ENCODE measurements at places on chromosomes 4 and X. TPM values are rescaled to one million over a fixed set of nuclear protein-coding genes. Genes with fewer than 3 reads are reported as not detected.

DNA sequence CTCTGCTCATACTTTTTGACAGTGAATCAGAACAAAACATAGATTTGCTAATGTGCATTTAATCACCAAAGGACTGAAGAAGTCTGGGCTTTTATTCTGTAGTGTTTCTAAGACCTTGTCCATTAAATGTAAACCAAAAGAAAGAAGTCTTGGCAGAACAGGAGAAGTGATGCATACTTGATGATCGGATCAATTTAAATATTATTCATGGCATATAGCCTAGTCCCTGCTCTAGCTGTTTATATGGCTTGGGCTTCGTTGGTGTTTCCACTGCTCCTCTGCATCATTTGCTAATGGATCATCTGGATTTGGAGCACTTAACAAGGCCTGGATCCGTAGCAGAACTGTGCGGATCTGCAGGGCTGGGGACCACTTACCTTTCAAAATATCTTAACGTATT, 566.6 kb downstream of the GALNTL6 start:
- no peak for DNase-seq
- no peak overlapping the region for H3K4me3 ChIP-seq
- H3K4me1 ChIP-seq, result no peaks in the 10 kb centered on the region
- H3K36me3 ChIP-seq, result no peaks in the 10 kb centered on the region

DNA sequence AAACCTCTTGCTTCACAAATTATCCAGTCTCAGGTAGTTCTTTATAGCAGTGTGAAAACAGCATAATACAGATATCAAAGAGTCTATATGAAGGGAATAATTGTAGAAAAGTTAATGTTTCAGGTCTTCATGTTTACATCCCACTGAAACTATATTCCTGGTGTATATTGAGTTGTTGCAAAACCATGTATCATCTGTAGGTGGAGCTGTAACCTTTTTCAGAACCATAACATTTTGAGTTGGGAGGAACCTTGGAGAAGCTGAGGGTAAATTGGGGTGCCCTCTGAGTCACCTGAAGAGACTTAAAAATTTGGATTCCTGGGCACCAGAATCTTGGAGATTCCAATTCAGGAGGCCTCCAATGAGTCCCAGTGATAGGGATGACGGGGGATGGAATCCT, 51.9 kb upstream of the TAPT1 start:
- H3K27ac ChIP-seq, result no peak overlapping the region
- no peaks in the 10 kb centered on the region for H3K36me3 ChIP-seq
- H3K4me1 ChIP-seq, result no peaks in the 10 kb centered on the region
- DNase-seq, result no peak
- H3K27me3 ChIP-seq, result no peaks in the 10 kb centered on the region

DNA sequence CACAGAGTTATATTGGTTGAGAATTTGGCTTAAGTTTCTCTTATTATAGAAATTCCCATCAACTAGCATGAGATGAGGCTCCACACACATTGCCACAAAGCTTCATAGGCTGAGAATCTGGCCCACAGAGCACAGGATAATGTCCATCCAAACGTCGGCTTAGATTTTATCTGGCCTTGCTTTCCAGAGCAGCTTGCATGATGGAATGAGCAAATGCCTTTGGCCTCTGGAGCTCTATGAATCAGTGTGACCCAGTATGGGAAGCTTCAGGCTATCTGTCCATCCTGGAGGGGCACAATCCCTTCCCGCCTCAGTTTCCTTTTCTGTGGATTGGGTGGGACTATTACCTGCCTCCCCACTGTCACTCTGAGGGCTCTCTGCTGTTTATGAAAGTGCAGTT, 131.5 kb upstream of the NDP start:
- no peak overlapping the region for H3K4me3 ChIP-seq
- no peaks in the 10 kb centered on the region for H3K27me3 ChIP-seq
- H3K4me1 ChIP-seq, result no peaks in the 10 kb centered on the region
- H3K27ac ChIP-seq, result no peak overlapping the region
- H3K36me3 ChIP-seq, result no peaks in the 10 kb centered on the region
- no peak for DNase-seq

DNA sequence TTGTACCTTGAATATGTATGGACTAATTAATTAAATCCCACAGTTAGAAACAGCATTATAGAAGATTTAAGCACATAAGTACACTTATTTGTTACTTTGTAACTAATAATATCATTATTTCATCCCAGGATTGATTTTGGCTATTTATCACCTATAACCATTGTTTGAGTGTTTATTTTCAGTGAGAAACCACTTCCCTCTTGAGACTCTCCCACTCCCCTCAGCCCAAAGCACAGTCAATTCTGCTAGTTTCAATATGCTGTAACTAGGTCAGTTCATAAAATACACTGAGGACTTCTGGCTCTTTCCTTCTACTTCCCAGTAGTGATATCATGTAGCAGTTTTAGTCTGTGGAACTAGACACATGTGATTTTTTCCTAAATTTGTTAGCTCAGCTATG, 16.3 kb downstream of the OFD1 start:
- H3K36me3 ChIP-seq, result peaks cover 23% of the 10 kb centered on the region
- no peak for DNase-seq
- no peaks in the 10 kb centered on the region for H3K27me3 ChIP-seq
- H3K4me3 ChIP-seq, result no peak overlapping the region
- H3K4me1 ChIP-seq, result no peaks in the 10 kb centered on the region

DNA sequence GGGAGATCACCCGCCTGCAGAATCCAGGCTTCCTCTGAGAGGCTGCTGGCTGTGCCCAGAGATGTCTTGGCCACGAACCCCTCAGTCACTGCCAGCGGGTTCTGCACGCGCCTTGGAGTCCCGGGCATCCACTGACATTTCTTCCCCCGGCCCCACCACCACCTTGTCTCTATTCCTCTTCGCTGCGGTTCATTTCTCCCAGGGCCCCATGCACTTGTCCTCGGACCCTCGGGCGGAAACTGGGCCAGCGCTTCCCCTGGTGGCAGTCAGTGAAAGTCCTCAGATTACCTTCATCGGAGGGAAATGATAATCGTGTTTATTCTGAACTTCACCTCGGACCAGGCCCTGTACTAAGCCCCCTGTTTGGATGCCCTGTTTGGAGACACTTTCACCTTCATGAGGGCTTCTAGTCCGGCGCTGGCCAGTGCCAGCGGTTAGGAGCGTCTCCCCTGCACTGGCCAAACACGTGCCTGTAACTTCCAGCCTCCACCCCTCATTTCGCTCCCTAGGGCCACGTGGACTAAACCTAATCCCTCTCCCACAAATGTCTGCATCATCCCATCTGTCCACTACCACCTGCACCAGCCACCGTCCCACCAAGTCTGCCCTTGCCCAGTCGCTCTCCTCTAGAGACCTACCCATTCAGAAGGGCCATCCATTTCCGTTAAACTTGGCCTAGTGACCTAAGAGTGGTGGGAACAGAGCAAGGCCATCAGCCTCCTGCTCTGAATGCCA, 82.0 kb downstream of the DCTD start:
- peaks cover 3% of the 10 kb centered on the region for H3K27me3 ChIP-seq
- no peaks in the 10 kb centered on the region for H3K4me1 ChIP-seq
- H3K4me3 ChIP-seq, result no peak overlapping the region
- no peak for DNase-seq
- H3K36me3 ChIP-seq, result no peaks in the 10 kb centered on the region

GRCh38 chr4:141900856-141901255, 264.5 kb downstream of the IL15 start:
- no peak for DNase-seq
- no peaks in the 10 kb centered on the region for H3K36me3 ChIP-seq
- no peaks in the 10 kb centered on the region for H3K4me1 ChIP-seq
- no peaks in the 10 kb centered on the region for H3K27me3 ChIP-seq
- no peak overlapping the region for H3K27ac ChIP-seq

DNA sequence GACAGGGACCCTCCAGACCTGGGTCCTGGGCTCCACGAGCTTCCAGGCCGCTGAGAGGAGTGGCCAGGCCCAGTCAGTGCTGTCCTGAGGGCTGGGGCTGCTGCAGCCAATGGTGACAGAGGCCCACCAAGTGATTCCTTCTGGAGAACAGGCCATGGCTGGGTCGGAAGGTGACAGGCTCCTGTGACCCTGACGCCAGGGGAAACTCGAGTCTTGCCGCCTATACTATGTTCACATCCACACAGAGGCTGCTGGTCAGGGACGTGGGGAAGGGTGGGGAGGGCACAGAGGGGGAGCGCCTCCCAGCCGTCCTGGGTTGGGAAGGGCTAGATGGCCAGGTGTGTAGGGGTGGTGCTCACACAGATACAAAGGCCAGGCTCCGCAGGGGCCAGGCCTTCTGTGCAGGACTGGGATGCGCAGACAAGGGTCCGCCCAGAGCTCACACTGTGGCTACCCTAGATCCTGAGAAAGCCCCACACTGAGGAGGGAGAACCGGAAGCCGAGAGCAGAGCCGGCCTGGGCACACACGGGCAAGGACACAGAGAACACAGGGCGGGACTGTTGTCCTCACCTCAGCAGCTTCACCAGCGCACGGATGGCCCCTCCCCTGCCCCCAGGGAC, 81.4 kb downstream of the HTRA3 start:
- peaks cover 6% of the 10 kb centered on the region for H3K4me1 ChIP-seq
- H3K27ac ChIP-seq, result no peak overlapping the region
- H3K27me3 ChIP-seq, result no peaks in the 10 kb centered on the region
- no peak overlapping the region for H3K4me3 ChIP-seq
- DNase-seq, result no peak
- no peaks in the 10 kb centered on the region for H3K36me3 ChIP-seq

GRCh38 chr4:165873298-165874071, 448 bp downstream of the TLL1 start:
- no peak for DNase-seq
- peak overlapping the region; percentile 65 for H3K4me3 ChIP-seq
- H3K36me3 ChIP-seq, result no peaks in the 10 kb centered on the region
- no peak overlapping the region for H3K27ac ChIP-seq
- H3K4me1 ChIP-seq, result peaks cover 6% of the 10 kb centered on the region

DNA sequence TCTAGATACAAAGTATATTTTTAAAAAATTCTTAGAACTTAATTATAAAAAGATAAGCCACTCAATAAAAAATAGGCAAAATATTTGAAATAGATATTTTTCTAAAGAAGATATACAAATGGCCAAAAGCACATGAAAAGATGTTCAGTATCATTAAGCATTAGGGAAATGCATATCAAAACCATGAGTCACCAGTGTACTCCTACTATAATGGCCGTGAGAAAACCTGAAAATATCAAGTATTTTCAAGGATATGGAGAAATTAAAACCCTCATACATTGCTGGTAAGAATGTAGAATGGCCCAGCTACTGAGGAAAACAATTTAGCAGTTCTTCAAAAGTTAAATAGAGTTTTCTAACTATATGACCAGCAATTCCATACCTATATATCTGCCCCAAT, 337.9 kb downstream of the CAMK2D start:
- H3K27ac ChIP-seq, result no peak overlapping the region
- no peaks in the 10 kb centered on the region for H3K27me3 ChIP-seq
- H3K36me3 ChIP-seq, result no peaks in the 10 kb centered on the region
- H3K4me3 ChIP-seq, result no peak overlapping the region
- H3K4me1 ChIP-seq, result no peaks in the 10 kb centered on the region

SCRG1 gene
- 1.0 TPM for polyA plus RNA-seq

HPGDS gene
- polyA plus RNA-seq, result 5.0 TPM

SSX3 gene
- polyA plus RNA-seq, result not detected

PLXNB3 gene
- polyA plus RNA-seq, result 5.0 TPM

GLRA3 gene
- polyA plus RNA-seq, result 1.0 TPM

ZNF711 gene
- 42.0 TPM for polyA plus RNA-seq

FGF13 gene
- polyA plus RNA-seq, result 32.9 TPM

Data from large intestine (tissue), 12 donors.